ENCODE measurements at places on chromosomes 12 and 14.
A peak's percentile ranks its signal among the peaks of the same experiment; 100 is the strongest.

GRCh38 chr12:18414671-18415070 is 153.4 kb downstream of the PIK3C2G start:
- DNase-seq = no peak

GRCh38 chr12:53530920-53531319 is 23.6 kb upstream of the NPFF start:
- DNase-seq = no peak

GRCh38 chr14:61285364-61285763 is 4.2 kb upstream of the TMEM30B start:
- no peak for DNase-seq

GRCh38 chr14:57380935-57381334 is 9.5 kb upstream of the NAA30 start:
- no peak for DNase-seq

DNA sequence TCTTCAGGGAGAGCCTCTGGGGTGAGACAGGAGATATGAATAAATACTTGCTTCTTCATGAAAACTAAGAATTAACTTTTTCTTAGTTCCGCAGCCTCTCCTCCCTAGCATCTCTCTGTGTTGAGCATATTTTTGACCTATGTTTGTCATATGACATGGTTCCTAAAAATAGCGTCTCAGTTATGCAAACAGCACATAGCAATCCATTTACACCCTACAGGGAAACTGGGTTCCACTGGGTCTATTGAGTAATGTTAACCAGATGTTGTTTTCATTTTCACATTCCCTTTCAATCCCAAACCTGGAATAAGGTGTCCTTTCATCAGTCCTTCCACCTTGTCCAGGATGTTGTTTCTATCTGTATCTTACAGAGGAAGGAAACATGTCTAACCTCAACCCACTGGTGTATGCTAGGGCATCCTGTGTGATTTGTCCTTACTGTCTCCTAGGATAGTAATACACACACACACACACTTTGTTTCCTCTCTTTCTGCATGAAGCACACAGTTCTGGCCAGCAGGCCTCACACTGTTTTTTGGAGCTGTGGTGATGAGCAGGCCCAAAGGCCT is 1543.5 kb downstream of the AACS start:
- no peak for DNase-seq

DNA sequence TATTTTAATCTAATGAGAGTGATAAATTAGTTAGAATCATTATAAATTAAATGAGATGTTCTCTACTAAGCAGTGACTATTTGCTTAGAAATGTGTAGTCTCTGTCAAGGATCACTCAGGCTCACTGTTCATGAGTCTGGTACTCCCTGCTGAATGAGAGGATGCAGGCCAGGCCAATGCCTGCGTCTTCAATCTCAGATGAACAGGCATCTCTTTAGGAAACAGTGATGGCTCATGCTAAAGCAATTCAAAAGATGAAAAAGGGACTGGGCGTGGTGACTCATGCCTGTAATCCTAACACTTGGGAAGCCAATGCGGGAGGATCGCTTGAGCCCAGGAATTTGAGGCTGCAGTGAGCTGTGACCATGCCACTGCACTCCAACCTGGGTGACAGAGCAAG is 106.8 kb downstream of the ZFC3H1 start:
- DNase-seq = no peak

GRCh38 chr12:87806310-87806709 is 222.9 kb downstream of the C12orf50 start:
- no peak for DNase-seq

GRCh38 chr12:104886418-104887401 is 71.4 kb downstream of the SLC41A2 start:
- DNase-seq = no peak

DNA sequence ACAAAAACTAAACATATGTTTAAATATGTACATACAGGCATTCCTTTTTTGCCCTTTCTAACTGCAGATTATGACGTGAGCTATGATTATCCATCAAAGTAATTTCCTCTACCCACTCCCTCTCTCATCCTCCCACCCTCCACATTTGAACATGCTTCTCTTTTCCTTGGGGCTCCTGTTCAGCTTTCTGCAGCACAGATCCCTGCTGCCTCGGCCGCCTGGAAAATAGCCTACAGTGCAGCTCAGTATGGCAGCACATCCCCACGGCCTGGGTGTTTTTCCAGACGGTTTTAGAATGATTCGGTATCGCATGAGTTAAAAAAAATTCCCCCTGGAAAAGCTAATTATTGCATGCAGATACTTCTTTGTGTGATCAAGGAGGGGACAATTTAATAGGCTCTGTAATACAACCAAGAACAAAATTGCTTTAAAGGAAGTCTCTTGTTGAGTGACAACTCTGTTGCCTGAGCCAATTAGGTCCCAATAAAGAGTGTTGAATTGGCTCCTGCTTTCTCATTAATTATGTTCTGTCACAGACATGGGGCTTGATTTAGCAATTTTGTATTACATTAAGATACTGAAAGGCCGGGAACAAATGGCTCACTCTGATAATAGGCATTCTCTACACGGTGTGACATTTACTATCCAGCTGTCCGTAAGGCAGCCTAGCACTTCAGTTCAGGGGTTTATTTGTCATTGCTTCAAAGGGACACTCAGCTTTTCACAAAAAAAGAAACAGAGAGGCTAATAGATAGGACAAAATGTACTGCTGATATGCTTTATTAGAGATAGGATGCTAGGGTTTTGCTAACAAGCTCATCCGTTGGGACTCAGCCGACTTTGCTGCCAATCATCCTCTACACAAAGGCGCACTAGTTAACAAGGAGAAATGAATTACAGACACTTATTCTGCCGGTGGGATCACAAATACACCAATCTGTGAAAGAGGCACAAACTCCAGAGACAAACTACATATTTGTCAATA is 285.8 kb upstream of the G2E3 start:
- DNase-seq = no peak

DNA sequence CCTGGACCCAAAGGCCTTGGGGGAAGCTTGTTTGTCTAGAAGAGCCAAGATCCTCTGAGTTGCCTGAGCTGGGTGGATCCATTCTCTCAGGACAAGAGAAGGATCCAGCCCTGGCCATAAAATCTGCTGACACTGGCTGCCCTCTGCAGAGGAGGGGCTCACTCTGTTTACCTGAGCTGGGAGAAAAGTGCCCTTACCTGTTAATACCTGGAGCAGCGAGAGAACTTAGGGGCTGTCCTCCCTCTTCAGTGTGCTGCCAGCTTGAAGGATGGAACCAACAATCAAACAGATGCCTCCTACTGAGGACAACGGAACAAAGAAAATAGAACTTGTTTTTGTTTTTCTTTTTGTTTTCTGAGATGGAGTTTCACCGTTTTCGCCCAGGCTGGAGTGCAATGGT is 7.3 kb upstream of the KRT7 start:
- no peak for DNase-seq

GRCh38 chr12:2877047-2877952 is at the start of the genes FOXM1 and RHNO1:
FOXM1 (minus strand) TSS chr12:2877174; CDS start chr12:2874478, 2,696 bp downstream.
RHNO1 (plus strand) TSS chr12:2877223; CDS start chr12:2885367, 8,144 bp downstream.
- DNase-seq = peak; percentile 79

GRCh38 chr14:101404426-101405170 is 156.7 kb upstream of the DIO3 start:
- DNase-seq = no peak

- DNase-seq = no peak
Observed at GRCh38 chr12:16590645-16591044, 15.3 kb downstream of the LMO3 start.

GRCh38 chr14:96255501-96256366 is at the start of gene BDKRB1:
BDKRB1 (plus strand) TSS chr14:96256210; CDS start chr14:96263683, 7,473 bp downstream.
- no peak for DNase-seq

DNA sequence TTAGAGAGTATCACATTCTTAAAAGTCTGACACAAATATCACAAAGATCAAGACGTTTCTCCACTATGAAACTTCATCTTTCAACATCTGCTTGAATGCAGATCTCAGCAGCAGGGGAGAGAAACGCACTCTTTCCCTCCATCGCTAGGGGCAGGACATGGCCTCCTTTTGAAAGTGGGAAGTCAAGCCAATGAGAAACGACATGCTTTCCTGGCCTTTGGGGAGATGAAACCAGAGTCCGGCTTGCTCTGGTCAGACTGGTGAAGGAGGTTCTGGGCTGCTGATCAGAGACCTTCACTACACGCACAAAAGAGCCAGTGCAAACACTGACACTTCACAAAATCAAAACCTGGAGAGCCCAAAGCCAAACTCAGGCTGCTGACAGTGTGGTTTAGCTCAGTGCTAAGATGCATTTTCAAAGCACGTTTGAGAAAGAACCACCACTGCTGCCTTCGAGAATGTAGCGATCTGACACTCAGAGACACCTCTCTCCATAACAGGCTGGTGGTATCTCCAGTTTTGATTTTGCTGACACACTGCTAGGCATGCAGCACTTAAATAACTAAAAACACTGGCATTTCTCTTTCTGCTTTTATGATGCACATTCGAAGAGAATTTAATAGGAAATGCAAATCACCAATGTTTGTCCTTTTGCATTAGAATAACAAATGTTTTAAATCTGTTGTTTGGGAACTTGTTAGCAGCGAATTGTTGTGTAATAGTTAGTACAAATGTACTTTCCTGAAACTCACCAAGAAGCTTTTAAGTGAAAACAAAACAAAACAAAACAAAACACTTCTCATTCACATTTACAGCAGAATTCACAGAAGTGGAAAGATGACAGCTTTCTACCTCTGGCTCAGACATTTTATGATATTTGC is 93.9 kb upstream of the OVCH1 start:
- DNase-seq = no peak

DNA sequence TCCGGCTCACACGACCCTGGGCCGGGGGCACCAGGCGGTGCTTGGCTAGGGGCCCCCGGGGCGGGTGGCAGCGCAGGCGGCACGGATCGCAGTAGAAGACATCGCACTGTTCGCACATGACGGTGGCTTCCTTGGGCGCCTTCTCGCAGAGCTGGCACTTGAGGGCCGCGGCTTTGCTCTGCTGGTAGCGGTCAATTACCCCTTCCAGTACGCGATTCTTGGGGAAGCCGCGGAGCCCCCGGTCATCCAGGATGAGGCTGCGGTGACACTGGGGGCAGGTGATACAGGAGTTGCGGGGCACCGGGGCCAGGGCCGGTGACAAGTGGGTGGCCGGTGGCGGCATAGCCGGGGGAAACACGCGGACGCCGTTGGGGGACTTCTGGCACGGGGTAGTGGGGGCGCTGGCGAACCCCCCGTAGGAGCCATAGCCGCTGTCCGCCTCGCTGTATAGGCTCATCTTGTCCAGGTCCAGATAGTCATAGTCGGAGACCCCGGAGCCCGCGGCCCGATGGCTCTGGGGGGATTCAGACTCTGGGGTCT is 553 bp downstream of the TRIM9 start:
- no peak for DNase-seq

- DNase-seq = no peak
Observed at GRCh38 chr12:60391051-60391450, 795.2 kb downstream of the SLC16A7 start.

GRCh38 chr14:64475585-64476273 is 10.4 kb downstream of the AKAP5 start:
- no peak for DNase-seq

DNA sequence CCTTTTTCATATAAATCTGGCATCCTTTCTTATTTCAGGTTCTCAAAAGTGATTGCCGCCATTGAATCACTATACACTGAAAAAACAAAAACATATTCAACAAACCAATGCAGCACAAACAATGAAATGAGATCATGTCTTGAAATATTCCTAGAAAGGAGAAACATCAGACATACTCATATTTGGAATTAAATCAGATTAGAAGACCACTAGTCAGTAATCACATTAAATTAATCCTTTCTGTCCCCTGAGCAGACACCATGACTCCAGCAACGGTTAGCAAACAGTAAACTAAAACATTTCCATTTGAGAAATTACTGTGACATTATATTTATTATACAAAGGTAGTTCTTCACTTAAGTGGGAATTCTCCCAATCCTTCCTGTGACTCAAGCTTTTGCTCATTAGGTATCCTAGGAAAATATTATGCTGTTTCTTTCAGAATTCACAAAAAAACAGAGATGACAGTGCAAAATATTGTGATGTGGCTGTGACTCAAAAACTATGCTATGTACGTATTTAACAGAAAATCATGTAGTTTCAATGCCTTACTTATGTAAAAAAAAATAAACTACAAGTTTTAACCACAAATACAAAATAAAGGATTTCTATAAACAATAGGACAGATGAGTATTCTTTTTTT is 29.7 kb downstream of the CPNE8 start:
- no peak for DNase-seq

- DNase-seq = no peak
Observed at GRCh38 chr12:119660076-119660475, 7.9 kb upstream of the PRKAB1 start.

DNA sequence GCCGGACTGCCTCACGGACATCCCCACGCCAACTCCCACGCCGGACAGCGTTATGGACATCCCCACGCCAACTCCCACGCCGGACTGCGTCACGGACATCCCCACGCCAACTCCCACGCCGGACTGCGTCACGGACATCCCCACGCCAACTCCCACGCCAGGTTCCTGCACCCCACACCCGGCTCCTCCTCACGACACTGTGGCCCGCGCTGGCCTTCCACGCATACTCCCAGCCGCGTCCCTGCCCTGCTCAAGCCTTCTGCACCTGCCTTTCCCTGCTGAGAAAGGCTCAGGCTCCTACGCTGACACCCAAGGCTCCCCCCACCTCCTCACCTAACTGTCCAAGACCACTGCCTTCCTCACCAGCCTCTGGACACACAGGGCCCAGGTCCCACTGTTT is 9.7 kb downstream of the CACNA2D4 start:
- DNase-seq = no peak

DNA sequence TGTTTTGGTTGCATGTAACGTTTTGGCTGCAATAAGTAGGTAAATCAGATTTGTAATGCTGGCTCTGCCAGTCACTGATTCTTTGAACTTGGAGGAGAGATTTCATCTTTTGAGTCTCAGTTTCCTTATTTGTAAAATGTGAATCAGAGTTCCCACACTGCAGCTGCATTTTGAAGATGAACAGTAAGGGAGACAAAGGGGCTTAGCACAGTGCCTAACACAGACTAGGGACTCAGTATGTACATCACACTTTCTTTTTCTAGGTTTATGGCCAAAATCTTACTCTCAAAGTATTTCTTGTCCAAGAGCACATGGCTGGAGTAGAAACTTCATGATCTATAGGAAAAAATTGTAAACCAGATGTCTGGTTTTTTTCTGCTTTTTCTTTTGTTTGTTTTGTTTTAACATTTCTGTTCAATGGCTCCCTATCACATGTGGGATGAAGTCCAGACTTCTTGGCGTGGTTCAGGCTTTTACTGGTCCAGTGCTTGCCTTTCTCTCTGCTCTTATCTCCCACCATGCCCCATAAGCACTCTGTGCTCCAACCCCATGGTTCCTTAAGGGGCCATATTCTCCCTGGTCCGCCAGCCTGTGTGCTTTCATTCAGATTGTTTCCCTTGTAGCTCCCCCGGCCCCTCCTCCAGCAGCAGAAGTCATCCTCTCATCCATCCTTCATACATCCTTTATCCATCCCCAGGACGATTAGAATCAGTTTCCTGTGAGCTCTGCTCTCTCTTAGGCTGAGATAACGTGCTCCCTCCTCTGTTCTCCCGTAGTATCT is 58.0 kb downstream of the SYNE2 start:
- no peak for DNase-seq

DNA sequence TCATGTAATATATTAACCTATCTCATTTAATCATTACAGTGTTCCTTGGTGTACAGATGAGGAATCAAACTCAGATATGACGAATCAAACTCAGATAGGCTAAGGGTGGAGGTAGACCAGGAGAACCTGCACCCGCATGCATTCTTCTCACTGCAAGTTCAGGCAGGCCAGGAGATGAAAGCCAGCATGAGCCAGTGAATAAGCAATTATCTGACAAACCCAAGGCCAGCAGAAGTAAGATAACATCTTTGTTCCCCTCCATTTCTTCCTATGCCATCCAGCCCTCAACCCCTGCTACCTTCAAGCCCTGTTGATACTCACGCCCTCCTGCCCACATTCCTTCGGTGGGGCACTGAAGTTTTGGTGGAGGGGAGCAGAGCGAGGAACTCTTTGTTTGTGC is 152.2 kb downstream of the ETV6 start:
- no peak for DNase-seq

- DNase-seq = no peak
Observed at GRCh38 chr12:113921430-113921829, 44.7 kb downstream of the RBM19 start.
